Hematopoietic multipotent progenitor cell treated with erythropoietin and hydrocortisone succinate and interleukin-3 and kit ligand, for 4 days (in vitro differentiated cells): ENCODE measurements at places on chromosomes 6 and 20.

DNA sequence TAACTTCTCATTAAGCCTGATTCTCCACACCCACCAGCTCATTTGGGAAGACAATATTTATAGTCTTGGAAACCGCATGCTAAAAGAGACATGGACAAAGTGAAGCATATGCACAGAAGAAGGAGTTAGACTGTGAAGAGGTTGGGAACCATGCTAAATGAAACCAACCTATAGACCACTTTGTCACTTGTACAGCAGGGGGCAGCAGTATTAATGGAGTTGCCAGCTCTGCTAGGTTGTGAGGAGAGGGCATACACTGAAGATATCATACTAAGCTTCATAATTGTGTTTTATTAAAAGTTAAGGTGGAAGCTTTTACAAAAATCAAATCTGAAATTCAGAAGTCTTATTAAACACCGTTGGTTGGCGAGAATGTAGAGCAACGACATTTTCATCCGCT lies 38.3 kb upstream of the HMGCLL1 start:
- DNase-seq: peak; percentile 46

GRCh38 chr6:43455531-43456428 lies at the start of gene DLK2:
Gene DLK2 (minus strand): TSS chr6:43455548. CDS start chr6:43454825, 723 bp downstream.
- peak; percentile 53 for DNase-seq

DNA sequence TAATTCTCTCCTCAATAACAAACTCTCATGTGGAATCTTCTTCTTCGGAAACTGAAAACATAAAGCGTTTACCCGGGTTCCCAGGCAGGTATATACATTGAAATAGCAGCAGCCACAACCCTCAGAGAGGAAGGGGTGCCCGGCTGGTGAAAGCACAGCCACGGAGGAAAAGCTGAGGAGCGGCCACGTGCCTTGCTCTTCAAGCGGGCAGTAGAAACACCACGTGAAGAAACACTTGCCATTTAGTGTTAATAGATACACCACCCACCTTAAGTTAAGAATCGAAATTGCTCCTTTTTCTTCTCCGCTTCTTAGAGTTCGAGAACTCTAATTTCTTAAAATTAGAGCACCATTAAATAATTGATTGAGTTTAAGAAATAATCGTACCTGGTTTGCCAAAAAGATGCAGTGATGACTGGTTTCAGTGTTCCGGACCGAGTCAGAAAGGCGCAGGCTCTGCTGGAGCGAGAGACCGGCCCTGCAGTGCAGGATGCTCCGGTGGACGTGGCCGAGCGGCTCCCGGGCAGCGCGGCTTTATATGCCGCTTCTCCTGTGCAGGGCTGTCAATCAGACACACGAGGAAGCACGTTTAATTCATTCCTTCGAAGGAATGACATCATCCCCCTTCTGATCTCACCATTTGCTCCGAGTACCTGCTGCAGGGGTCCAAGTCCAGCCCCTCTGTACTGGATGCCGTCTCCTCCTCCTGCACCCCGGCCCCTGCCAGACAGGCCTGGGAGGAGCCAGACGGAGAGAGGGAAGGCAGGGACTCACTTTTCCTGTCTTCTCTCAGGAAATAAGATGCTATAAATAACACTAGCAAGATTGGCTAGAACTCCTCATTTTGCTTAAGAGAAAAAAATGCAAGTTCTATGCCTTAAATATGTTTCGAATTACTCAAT lies at the start of gene THBS2:
THBS2 (minus strand) TSS at position 510 of the 902 bp plus-strand sequence. CDS start 3,062 bp downstream, outside the sequence.
- DNase-seq: no peak

DNA sequence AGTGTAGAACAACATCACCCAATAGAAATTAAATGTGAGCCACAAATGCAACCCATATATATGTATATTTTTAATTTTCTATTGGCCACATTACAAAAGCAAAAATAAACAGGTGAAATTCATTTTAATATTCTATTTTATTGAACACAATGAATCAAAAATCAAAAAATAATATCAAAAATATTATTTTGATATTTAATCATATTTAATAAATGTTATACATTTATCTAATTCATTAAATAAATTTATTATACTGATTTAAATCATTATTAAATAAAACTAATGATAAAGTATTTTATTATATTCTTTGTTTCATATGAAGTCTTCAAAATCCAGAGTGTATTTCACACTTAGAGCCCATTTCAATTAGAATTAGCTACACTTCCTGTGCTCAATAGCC lies 98.4 kb upstream of the MANEA start:
- DNase-seq: no peak

- peak; percentile 74 for DNase-seq
These were observed 2.5 kb upstream of the FKBP5 start for GRCh38 chr6:35691027-35691824.

GRCh38 chr6:113591896-113592827 lies 265.0 kb upstream of the MARCKS start:
- DNase-seq: peak; percentile 30

DNA sequence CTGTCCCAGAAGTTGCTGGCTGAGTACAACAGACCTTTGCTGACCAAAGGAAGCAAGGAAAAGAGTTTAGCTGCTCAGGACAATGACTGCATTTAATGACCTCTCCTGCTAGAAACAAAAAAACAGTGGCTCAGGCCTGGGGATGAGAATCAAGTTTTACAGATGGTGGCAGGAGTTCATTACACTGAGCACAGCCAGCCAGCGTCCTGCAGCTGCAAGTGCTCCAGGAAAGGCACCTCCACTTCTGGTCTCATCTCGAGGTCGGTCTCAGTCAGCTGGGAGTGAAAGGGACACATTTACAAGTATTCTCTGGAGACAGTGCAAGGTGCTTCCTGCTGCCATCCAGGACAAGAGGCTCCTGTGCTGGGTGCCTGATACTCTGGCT lies 362.7 kb downstream of the THBS2 start:
- no peak for DNase-seq

DNA sequence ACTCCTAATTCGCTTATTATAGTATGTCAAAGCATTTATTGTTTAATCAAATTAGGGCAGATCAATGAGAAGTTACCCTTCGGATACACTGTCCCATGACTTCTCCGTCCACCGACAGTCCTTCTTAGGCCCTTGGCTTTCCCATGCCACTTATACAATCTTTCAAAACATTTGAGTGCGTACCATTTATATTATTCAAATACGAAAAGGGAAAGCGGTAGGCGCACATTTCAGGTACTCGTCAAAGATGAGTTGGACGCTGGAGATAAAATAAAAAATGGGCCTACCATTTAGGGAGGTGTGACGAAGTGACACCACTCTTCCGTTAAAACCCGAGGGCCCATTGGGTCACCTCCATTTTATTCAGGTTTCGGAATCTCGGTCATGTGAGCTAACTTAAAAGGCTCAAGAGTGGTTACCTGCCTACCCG lies 542 bp upstream of the AFG1L start:
- DNase-seq: no peak

- DNase-seq: no peak
These were observed 180.7 kb downstream of the HIVEP2 start for GRCh38 chr6:142764311-142764710.

GRCh38 chr6:19925533-19925932 lies 88.4 kb downstream of the ID4 start:
- DNase-seq: no peak

- DNase-seq: peak; percentile 87
These were observed 60.0 kb downstream of the PTPN1 start for GRCh38 chr20:50569864-50570836.

- DNase-seq: peak; percentile 82
These were observed 3.5 kb downstream of the MYLK2 start for GRCh38 chr20:31822421-31823330.

DNA sequence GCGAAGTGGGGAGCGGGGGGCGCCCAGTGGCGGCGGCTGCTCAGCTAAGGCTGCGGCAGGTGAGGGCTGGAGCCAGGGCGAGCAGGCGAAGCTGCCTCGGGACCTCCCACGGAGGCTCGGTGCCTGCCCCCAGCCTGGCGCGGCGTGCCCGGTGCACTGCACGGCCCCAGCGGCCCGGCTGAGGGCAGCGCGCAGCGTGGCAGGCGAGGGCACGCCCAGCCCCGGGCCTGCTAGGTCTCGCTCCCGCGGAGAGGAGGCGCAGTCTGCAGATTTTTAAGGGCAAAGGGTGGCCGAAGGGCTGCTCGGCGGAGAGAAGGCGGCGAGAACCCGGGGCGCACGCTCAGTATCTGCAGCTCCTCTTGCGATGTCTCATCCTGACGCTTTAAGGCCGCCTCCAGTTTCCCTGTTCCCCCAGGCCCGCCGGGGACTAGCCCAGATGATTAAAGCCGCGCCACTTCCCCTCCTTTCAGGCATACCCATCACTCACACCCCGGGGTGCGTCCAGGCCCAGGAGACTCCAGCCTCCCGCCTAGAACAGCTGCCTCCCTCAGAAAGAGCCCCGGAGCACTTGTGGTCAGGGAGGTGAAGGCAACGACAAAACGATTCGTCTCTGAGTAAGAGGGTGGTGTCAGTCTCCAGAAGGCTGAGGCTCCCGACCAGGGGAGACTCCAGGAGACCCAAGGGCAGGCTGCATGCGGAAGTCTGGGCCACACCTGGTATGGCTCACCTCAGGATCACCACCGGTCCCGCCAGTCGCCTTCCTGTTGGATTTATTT lies at the start of gene FERMT1:
FERMT1 (minus strand) TSS at position 158 of the 776 bp plus-strand sequence. CDS start 3,476 bp downstream, outside the sequence.
- DNase-seq: peak; percentile 84

DNA sequence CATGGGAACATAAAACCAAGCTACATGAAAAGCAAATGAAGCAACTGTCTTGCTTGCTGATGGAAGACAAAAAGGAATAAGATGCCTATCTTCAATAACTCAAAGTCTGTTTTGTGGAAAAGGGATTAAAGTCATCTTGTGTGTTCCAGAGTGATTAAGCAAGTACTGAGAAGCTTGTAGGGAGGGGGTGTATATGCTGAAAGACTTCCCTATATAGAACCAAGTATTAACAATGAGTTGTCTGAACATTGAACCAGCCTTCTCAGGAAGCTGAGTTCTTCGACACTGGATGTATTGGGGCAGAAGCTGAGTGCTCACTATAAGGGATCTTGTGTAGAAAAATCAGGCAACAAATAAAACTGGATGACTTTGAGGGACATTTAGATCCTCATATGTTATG lies 451.8 kb downstream of the CD83 start:
- peak; percentile 24 for DNase-seq

DNA sequence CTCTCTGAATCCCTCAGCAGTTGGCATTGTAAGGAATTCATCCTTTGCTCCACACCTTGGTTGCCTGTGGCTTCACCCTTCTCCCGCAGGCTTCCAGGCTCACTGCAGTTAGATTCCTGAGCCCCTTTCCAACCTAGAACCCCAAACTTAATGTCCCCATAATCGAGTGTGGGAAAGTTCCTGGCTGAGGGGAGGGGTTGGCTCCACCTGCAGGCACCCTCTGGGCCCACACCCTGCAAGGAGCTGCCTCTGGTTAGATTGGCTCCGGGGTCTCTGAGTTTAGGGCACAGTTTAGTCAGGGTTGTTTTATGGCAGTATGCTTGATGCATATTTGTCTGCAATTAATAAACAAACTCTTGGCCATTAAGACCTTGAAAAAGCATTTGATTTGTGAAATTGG lies 63.4 kb downstream of the MTHFD1L start:
- peak; percentile 10 for DNase-seq

DNA sequence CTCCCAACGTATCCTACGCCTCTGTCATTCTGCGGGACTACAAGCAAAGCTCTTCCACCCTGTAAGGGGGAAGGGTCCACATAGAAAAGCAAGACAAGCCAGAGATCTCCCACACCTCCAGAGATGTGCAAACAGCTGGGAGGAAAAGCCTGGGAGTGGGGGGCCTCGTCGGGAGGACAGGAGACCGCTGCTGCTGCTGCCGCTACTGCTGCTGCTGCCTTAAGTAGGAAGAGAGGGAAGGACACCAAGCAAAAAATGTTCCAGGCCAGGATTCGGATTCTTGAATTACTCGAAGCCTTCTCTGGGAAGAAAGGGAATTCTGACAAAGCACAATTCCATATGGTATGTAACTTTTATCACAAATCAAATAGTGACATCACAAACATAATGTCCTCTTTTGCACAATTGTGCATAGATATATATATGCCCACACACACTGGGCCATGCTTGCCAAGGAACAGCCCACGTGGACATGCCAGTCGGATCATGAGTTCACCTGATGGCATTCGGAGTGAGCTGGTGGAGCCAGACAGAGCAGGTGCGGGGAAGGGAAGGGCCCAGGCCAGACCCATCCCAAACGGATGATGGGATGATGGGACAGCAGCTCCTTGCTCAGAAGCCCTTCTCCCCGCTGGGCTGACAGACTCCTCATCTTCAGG lies 108.8 kb upstream of the RAB32 start:
- DNase-seq: no peak

GRCh38 chr20:25076731-25077609 lies 5.0 kb downstream of the VSX1 start:
- peak; percentile 69 for DNase-seq

DNA sequence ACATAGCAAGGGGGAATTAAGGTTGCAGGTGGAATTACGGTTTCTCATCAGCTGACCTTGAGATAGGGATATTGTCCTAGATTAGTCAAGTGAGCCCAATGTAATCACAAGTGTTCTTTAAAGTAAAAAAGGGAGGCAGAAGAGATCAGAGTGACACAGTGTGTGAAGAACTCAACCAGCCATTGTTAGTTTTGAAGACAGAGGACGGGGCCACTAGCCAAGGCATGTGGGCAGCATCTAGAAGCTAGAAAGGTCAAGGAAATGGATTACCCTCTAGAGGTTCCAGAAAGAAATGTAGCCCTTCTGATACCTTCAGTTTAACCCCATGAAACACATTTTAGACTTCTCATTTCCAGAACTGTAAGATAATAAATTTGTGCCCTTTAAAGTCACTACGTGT lies 18.5 kb upstream of the TSPYL1 start:
- DNase-seq: no peak

- no peak for DNase-seq
These were observed 14.0 kb downstream of the MAK start for GRCh38 chr6:10824297-10824696.

DNA sequence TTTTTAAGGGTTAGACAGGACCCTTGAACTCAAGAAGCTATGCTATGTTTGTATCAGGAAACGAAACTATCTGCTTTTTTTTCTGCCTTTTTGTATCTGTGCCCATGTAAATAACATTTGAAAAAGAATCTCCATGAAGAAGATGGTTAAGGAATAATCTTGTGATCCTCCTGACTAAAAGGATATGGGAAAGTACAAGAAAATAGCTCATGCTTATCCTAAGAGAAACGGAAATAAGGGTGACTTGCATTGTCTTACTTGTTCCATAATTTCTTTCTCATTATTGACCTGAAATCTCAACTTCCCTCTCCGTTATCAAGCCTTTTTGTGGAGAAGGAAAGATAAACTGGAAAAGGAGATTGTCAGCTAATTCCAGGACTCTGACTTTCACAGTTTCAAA lies 5.9 kb upstream of the CFAP206 start:
- DNase-seq: no peak

DNA sequence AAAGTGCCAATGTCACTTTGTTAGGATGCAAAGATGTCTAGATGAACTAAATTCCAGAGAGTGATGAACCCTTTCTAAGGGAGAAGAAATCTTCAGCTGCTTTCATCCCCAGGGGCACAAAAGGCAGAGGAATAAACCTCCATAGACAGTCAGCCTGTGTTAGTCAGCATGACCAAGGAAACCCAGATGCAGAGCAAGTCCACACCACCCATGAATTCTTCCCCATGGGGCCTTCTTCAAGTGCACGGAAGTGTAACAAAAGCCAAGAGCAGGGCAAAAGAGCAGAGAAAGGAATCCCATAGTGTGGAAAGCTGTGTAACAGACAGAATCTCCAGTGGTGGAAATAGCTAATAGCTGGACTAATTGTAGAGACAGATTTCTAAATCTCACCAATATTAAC lies 50.0 kb downstream of the DCDC2 start:
- DNase-seq: no peak
